ENCODE measurements at places on chromosomes 6 and 20.
A peak's percentile ranks its signal among the peaks of the same experiment; 100 is the strongest.

- DNase-seq, result no peak
Measured at GRCh38 chr20:32762754-32763201, 593 bp downstream of the DNMT3B start.

GRCh38 chr20:5667705-5668528, 82.3 kb upstream of the SHLD1 start:
- no peak for DNase-seq

GRCh38 chr6:154433477-154434241, 76.8 kb downstream of the CNKSR3 start:
- no peak for DNase-seq

- no peak for DNase-seq
Measured at GRCh38 chr6:153957394-153957793, 81.6 kb upstream of the OPRM1 start.

DNA sequence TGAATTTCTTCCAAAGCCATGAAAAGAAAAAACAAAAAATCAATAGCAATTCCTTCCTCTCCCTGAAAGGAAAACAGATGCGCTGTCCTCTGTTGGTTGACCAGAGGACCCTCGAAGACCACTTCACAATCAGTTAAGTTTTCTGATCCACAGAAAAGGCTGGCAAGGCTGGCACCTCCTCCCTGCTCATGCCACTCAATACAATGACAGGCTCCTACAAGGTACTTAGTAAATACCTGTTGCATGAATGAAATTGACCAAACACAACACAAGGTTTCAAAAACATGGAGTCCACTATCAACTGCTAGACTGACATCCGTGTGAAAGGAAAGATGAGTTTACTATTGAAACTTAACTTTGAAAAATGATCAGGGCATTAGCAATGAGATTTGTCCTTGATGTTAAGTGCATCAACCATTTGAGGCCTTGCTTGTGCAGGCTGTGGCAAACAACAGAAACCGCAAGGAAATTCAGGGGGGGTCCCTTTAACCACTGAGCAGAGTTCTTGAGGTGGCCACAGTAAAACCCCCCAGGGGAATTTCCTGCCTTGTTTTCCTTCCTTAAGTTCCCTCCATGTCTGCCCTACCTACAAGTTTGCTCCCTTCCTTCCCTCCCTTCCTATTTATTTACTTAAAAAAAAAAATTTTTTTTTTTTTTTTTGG, 27.9 kb upstream of the RTF2 start:
- no peak for DNase-seq

GRCh38 chr20:38246357-38247165, 14.0 kb downstream of the KIAA1755 start:
- DNase-seq, result no peak

DNA sequence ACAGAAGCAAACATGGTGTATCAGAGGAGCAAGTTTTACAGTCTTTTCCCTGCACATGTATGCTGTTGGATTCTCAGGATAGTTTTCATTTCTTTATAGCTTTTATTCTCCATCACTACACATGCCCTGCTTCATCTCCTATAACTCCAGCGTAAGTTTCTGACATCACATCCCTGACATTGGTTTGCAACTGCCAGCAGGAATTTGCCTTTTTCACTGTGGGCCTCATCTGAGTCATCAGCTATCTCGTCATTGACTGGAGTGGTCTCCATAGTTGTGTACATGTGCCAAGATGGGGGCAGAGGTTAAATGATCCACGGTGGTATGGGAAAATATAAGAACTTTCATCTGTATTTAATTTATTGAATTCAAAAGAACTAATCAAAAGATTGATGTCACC, 96.7 kb downstream of the SLX4IP start:
- no peak for DNase-seq

- DNase-seq, result no peak
Measured at GRCh38 chr20:17758010-17758409, 58.2 kb downstream of the BANF2 start.

GRCh38 chr20:11094711-11095110, 420.9 kb upstream of the JAG1 start:
- no peak for DNase-seq

DNA sequence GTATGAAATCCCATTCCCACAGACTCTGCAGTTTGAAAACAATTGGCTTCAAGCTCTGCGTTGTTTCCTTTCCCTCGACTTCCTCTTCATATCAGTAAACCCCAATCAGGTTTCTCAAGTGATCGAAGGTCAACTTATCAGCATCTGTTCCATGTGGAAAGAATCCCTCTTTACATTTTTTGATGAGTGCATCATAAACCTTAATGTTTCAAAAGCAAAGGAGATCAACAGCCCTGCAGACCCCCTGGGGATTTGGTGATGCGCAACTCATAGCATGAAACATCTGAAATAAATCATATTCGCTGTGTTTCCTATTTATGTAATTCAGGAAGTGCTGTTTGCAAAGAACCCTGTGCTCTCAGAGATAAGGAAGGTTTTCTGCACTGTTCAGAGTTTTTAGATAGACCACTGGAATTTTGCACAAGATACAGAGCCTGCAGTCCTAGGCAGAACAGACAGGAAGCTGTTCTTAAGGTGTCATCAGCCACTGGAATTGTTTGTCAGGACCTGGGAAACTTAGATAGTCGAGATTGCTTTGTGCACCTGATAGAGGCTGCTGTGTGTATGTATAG, 216.0 kb downstream of the HIVEP2 start:
- no peak for DNase-seq

DNA sequence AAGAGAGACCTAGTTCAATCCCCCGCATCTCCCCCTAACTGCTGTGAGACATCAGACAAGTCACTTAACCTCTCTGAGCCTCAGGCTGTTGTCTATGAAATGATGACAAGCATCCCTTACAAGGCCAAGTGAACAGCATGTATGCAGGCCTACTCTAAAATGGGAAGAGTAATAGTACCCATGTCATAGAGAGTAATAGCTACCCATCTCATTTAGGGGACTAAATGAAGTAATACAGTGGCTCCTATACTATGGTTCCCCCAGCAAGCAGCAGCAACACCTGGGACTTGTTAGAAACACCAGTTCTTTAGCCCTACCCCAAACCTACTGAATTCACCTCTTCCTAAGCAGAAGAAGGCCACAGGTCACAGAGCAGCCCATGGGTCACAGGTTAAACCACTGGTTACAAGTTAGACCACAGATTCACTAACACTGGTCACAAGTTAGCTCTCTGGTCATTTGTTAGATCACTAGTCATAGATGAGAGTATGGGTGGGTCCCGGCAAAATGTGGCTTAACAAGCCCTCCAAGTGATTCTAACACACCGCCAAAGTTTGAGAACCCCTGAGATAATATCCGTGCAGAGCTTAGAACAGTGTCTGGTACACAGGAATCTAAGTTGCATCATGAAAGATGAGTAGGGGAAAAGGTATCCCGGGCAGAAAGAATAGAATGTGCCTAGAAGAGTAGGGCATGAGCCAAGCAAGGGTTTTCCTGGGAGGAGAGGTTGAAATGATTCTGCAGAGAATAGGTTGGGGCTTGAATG, 1.4 kb downstream of the DEFB124 start:
- DNase-seq, result no peak

DNA sequence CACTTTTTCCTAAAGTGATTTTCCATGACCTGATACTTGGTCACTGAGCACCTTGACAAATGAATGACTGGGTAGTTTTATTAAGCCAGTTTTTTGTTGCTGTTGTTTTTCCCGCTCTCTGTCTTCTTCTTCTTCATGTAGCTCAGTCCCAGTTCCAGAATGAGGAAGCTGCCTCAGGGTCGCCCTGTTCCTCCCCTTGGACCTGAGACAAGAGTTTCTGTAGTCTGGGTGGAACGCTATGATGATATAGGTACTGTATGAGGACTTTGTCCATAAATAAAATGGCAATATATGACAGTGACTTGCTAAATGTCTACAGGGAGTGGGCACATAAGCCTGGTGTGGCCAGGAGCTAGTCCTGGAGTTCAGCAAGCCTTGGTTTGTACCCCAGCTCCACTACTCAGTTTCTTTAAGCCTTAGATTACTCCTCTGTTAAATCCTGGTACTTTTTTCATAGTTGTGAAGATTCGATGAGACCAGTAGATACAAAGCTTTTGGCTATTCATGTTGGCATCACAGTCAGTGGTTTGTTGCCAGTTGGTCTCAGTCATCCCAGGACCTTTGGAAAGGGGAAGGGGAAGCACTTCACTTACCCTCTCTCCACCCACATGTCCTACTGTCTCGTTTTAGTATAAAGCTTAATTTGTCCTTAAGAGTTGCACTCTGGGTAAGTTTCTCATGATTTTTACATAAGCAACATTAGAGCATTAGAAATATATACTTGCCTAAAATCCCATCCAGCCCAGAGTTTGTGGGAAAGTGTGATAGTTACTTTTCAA, 11.1 kb upstream of the ADIG start:
- no peak for DNase-seq

DNA sequence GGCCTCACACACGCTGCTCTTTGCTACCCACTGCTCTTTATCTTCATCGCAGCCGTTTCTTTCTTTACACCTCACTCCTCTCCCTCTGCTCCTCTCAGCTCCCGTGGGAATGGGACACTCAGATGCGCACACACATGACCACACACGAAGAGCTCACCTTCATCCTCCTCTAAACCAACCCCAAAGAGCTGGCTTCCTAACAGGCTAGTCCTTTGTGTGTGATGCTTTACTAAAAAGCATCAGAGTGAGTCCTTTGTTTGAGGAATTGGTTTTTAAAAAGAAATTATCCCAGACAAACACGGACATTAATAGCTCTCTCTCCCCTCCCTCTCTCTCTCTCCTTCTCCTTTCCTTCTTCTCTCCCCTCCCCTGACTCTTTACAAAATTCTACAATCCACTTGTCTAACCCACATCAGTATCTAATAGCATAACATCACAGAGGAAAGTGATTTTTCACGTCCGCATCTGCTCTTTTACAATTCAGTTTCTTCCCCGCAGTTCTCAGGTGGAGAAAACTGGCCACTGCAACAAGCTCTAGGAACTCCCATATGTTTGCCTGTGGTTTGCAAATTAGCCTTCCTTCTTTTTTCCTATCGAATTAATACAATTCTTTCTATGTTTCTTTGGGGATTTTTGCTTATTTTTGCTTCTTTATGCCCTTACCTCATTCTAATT, 306.8 kb upstream of the CNR1 start:
- DNase-seq, result no peak

GRCh38 chr6:90286884-90287488, 9.7 kb downstream of the BACH2 start:
- DNase-seq, result peak; percentile 58
